Suppressor macrophage treated with lipopolysaccharide for 4 hours (primary cell): ENCODE measurements at places on chromosomes 7 and 10.

DNA sequence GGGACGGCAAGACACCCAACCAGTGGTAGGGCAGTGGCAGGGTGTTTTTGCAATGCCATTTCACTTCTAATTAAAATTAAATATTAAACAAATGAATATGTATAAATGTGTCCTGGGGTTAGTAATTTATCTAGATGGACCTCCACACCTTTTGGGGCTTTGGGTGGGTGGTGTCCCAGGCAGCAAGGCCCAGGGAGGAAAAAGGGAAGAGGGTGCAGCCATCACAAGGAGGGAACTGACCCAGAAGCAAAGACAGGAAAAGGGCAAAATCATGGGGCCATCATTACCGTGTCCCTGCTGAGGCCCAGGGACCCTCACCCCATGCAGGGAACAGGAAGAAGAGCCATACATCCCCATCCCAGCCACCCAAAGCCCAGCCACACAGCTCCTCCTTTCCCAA lies 204.6 kb downstream of the GRID1 start:
- no peak for DNase-seq

GRCh38 chr10:101161494-101162299 lies 30.6 kb downstream of the TLX1 start:
- DNase-seq = peak; percentile 83

DNA sequence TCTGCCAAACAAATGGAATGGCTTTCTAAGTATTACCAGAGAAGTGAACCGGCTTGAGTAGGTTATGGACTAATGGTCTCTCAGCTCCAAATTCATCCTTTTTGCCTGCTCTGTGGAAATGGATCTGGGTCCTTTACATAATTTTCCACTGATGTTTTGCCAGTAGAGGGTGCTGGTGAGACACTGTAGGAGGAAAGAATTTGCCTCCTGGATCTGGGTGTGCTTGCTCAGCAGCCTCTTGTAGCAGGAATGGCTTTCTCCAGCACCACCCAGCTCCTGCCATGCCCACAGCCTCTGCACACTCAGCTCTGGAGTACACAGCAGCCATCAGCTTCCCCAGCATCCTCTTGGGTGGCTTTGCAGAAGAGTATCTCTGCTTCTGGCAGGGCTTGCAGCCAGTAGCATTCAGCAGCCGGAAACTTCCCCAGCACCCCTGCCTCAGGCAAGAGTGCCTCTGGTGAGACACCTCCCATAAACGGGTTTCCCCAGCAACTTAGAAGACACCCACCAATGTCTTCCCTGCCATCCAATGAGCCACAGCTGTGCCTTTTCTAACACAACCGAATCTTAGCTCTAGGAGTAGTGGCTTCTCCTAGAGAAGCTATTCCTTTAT lies 235.0 kb upstream of the PLPP4 start:
- peak; percentile 55 for DNase-seq

DNA sequence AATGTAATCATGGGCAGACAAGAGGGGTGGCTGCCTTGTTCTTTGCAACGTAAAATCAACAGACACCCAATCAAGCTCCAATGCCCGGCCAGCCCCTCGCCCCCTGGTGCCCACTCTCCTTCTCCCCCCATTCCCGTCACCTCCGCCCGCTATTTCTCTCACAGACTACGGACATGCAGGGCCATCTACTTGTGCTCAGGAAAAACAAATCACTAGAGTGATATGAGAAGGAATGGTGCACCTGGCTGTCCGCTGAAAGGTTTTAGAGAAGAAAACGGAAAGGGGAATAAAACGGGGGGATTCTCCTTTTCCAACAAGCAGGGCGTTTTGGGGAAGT lies 396 bp downstream of the GRM8 start:
- no peak for DNase-seq

DNA sequence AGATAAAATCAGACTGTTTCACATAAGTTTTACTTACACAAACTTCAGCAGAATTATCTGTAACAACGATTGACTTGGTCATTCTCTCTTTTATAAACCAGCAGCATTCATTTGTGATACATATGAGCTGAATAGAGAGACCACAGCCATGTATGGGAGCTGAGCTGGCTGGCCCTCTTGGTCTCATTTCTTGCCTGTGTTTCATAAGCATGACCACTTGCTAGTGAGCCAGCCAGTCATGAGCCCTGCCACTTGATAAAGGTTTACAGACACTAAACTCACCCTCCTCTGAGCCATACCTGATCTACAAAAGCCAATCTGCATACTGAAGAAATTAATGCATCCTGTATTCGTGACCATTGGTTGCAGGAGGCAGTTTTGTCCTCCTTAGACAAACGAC lies 82.1 kb downstream of the PKD1L1 start:
- no peak for DNase-seq

- DNase-seq = no peak
Measured at GRCh38 chr10:103923502-103923901, 5.5 kb upstream of the STN1 start.

DNA sequence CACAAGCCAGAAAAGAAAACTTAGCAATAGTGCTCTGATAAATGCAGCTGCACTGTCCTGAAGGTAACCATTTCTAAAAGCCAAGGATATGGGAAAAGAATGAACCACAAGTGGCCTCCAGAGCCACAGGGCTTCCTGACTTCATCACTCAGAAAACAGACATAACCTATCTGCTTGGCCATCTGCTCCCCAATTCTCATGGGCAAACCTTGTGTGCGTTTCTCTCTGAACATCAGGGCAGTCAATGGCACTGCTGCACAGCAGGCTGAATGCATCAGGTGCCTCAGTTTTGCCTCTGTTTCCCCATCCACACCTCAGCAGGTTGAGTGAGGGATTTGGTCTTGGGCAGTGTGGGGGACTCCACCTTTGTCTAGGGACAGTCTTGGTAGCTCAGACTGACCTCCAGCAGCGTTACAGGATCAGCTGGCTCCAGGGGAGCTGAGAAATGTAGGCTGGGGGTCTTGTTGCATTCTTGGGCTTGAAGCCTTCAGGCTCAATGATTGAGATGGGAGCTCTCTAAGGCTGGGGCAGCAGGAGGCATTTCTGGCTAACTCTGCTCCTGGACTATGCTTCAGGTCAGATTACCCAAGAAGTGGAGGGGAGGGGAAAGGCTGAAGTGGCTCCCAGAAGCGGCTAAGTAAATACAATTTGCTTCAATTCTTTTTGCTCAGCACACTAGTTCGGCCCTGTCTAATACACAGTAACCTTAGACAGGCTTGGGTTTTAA lies 23.6 kb upstream of the PDLIM1 start:
- no peak for DNase-seq

DNA sequence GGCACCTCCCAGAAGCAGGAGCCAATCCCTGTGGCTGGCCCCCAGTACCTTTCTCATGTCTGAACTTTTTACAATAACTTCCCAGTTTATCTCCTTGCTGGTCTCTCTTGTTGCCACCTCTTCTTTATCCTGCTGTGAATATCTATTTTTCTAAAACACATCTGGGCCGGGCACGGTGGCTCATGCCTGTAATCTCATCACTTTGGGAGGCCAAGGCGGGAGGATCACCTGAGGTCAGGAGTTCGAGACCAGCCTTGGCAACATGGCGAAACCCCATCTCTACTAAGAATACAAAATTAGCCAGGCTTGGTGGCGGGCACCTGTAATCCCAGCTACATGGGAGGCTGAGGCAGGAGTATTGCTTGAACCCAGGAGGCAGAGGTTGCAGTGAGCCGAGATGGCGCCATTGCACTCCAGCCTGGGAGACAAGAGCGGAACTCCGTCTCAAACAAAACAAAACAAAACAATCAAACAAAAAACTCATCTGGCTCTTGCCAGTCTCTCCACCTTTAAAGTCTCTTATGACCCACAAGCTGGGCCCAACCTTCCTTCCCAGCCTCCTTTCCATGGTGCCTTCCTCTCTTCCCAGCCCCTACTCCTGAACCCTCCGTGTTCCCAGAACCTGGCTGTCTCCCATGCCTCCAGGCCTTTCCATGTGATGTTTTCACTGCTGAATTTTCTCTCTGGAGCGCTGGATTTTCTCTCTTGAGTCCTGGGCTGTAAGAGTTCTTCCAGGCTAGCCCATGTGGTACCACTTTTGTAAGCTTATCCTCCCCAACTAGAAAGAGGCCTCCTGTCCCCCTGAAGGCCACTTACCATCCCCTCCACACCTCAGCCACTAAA lies 51.3 kb downstream of the HIP1 start:
- DNase-seq = no peak

DNA sequence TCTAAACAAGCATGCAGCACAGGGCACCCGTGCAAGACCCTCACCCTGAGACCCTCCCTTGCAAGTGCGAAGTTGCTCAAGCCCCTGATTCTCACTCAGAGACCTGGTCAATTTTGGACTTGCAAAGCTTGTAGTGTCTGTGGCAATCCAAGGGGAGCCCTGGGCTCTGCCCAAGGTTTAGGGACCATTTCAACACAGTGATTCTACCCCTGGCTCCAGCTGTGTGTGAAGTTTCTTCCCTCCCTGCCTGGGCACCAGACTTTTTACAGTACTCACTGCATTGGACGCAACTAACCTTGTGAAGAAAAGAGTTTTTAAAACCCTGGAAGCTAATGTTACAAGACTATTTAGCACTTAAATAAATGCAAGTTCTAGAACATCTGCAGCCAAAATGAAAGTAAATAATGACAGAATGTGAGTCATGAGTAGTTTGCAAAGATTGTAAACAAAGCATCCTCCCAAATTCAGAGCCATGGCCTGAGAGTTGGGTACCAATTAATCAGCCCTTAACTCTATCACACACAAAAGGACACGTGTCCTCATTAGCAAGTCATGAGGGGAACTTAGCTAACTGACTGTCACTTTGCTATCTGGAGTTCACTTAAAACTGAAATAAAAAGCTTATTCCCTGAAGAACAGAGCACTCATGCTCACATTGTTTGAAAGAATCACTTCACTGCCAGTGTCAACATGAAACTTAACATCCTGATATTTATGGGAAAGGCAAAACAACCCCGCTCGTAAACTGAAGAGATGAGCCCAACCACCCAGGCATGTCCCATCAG lies 48.1 kb downstream of the RGS10 start:
- DNase-seq = no peak

DNA sequence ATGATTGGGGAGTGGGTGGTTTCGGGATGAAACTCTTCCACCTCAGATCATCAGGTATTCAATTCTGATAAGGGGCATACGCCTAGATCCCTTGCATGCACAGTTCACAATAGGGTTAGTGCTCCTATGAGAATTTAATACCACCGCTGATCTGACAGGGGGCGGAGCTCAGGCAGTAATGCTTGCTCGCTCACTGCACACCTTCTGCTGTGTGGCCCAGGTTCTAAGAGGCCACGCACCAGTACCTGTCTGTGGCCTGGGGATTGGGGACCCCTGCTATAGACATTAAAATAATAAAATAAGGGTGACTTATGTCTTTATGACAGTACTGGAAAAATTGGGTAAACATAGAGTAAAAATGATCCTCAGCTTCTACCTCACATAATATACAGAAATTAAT lies 66.1 kb downstream of the SAMD9 start:
- DNase-seq = no peak

GRCh38 chr7:93231259-93231658 lies 907 bp upstream of the VPS50 start:
- DNase-seq = peak; percentile 53
